ENCODE measurements at places on chromosomes 12 and 14.

GRCh38 chr12:70948236-70948975, 27.9 kb upstream of the PTPRR start:
- no peak for DNase-seq

DNA sequence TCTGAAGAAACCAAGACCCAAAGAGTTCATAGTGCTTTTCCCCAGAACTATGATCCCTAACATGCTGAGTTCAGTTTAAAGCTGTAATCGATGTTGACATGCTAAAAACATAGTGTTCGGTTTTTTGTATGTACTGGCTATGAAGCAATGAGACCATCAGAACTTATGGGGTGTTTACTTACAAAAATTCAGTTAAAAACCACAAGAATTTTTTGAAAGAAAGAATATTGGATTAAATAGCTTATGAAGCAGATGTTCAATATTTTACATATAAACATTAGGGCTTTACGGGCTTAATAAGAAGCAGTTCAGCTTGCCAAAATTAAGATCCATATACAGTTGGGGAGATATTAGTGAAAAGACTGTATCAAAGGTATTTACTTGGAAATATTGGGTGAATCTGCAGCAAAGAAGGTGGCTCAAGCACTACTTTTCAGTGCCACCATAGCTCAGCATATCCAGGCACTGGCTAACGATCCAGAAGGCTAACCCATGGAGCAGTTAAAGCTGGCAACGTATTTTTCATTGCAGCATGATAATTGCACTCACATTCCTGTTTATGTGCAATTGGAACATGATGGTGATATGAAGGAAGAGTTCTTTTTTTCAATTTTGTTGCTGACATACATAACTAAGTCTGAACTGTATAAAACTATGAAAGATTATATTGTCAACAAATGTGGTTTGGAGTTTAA, 125.9 kb downstream of the EFCAB11 start:
- DNase-seq: peak; percentile 35

- peak; percentile 53 for DNase-seq
Observed at GRCh38 chr12:19915392-19916195, 452.7 kb upstream of the PDE3A start.

DNA sequence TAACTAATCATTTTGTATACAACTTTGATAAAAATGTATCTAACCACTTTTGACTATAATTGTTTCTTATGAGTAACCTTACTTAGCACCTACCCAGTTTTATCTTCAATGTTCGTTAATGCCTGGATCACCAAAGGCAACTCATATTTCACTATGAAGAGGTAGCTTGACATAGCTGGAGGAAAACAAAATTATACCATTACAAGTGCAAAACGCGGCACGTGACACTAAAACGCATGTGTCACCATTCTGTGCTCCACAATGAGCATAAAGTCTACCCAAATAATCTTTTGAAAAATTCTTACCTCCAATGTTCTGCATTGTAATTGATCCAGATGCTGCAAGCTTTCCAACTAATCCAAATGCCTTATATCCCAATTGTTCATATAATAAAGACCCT, 5.8 kb downstream of the SLC38A2 start:
- no peak for DNase-seq

- no peak for DNase-seq
Observed at GRCh38 chr12:2616763-2617162, 178.0 kb upstream of the FKBP4 start.

- DNase-seq: no peak
Observed at GRCh38 chr12:71838231-71838630, 1.3 kb upstream of the TBC1D15 start.

DNA sequence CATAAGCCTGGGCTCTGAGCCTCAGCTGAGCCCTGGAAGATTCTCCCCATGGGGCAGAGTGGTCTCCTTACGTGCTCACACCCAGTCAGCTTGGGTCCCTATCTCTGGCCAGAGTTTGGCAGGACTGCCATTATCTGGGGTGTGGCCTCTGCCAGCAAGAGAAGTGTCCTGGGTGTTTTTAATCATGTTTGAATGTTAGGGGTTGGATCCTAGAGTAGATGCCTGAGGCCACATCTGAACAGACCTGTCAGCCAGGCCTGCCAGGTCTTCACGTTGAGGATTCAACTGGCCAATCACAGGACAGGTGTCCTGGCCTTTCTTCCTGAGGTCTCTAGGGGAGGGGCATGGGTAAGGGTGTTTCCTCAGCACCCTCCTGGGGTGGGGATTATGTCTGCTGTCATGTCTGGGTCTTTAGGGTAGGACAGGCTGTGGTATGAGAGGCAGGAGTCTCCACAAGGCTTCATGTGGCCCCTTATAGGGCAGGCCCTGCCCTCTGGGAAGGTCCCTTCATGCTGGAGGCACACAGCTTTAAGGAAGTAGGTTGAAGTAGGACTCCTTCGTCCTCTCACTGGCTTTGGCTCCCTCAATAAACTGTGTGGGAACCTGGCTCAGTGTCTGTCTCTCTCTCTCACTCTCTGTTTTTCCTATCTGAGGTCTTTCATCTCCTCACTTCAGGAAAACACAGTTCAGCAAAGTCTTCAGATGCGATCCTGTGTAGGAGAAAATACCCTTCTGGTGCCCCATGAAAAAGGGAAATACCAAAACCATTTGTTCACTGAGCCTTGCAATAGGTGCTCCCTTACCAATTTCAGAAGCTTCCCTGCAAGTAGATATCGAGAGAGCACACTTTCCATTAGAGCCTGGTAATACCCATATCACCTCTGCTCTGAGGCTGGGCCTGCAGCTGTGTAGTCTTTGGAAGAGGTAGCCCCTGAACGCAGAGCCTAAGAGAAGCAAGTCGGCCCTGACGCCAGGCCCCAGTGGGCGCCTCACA, 6.7 kb upstream of the FITM1 start:
- no peak for DNase-seq

GRCh38 chr12:38159591-38160317, 156.8 kb upstream of the ALG10B start:
- DNase-seq: no peak

DNA sequence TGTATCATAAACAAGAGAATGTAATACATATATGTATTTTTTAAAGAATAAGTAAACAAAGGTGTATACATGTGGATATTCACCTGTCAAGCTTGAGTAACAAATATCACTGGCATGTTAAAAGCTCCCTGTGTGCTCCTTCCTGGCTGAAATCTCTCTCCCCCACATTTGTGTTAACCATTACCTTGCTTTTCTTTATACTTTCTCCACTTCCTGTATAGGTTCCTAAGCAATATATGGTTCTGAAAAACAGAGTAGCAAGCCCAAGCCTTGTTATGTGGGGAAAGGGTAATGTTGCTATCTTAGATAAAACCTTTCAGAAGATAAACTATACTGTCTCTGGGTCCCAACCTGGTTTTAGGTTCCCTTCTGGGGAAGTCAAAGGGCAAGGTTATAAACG, 32.3 kb upstream of the TBC1D30 start:
- no peak for DNase-seq

DNA sequence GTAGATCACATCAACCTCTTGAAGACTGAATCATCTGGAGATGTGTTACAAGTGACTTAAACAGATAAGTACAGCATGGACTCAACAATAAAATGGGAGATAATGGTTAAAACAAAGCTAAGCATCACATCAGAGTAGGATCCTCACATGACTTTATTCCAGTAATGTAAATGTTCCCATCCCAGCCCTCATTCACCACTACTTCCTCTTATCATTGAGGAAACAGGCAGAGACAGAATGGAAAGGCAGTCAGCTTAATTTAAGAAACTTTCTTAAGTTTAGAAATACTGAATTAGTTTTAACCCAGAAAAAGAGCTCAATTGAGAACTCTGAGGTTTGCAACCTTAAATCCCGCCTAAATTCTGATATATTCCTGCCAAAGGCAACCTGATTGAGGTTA, 1.2 kb upstream of the ALG10 start:
- no peak for DNase-seq

- DNase-seq: peak; percentile 83
Observed at GRCh38 chr14:59098377-59098776, 90.1 kb upstream of the DAAM1 start.

DNA sequence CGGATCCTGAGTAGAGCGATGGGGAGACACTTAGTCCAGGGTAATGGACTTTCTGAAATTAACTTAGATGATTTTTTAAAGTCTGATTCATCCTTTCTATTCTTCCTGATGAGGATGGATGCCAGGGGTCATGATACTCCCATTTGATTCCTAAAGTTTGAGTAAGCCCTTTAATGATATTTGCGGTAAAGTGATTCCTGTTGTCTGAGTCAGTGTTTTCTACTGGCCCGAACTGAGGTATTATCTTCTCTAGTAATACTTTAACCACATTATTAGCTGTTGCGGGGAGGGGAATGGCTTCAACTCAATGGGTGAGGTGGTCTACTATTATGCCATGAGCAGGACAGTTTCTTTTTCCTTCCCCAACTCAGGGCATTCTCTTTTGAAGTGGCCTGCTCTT, 111.6 kb downstream of the RIN3 start:
- DNase-seq: peak; percentile 96

- DNase-seq: no peak
Observed at GRCh38 chr12:10220398-10221077, 7.9 kb downstream of the GABARAPL1 start.

- no peak for DNase-seq
Observed at GRCh38 chr12:12201274-12201758, 65.5 kb downstream of the LRP6 start.

GRCh38 chr14:39393289-39393688, 38.9 kb downstream of the FBXO33 start:
- DNase-seq: no peak
